ENCODE measurements at places on chromosomes 11 and 22.

- DNase-seq: no peak
These were observed 89.2 kb upstream of the NCAM1 start for GRCh38 chr11:112871909-112872500.

DNA sequence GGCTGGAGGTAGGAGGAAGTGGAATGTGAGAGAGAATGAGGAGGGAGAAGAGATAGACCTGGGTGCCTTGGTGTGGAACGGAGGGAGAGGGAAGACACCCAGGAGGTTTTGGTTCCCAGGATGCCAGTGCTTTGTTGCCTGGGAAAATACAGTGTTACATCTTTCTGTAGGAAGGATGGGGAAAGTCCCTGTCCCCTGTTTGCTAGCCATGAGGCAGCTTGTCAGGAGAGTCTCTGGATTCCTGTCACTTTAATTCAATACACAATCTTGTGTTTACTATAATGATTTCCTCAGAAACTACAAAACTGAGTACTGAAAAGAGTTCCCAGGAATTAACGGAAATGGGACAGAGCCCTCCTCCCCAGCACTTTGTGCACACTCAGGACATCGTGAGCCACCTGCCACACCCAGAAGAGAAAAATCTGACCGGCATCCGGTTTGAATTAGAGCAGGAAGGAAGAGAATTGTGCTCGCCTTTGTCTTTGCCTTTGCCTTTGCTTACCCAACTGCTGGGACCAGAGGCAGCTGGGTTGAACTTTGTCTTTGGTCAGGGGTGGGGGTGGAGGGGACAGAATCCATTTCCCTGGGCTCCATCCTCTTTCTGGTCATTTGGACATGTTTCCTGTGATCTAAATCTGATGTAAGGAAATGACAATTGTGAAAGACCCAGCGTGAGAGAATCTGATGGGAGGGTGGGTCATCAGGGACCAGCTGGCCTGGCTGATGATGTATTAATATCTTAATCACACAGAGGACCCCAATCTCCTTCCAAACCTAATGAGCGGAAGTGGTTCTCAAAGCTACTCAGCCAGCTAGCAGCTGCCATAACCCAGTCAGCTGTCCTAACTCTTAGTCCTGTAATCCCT, 1.3 kb upstream of the LIMK2 start:
- DNase-seq: no peak

DNA sequence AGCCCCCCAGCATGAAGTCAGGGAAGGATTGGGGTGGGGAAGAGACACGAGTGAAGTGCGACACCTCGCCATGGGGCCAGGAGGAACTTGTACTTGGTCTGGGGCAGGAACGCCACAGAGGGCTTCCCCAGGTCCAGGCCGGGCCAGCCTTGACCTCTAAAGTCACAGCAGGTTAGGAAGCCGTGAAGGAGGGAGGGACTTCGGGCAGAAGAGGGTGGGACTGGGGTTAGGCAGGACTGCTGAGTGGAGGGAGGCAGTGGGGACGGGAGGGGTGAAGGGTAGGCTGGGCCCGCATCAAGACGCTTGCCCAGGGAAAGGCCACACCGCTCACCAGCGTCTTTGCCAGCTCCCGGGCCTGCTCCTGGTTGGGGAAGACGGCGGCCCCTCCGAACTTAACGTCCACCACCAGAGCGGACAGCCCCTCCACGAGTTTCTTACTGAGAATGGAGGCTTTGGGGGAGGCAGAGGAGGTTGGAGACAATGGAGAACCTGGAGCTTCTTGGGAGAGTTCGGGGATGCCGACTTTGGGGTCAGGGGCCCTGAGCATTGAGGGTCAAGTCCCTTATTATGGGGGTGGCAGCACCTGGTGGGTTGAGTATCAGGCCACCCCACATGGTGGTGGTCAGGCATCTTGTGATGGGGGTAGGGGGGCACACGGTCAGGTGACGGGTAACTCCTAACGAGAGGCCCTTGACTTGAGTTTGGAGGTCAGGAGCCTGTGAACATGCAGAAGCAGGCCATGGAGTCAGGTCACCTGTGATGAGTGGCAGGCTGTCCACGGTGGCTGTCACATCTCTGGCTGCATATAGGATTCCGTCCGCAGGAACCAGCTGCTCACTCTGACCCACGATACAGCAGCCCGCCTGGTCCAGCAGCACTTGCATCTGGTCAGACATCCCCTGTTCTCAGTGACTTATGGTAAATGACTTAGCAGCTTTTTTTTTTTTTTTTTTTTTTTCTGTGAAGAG, 1.7 kb upstream of the SCO2 start:
- no peak for DNase-seq

DNA sequence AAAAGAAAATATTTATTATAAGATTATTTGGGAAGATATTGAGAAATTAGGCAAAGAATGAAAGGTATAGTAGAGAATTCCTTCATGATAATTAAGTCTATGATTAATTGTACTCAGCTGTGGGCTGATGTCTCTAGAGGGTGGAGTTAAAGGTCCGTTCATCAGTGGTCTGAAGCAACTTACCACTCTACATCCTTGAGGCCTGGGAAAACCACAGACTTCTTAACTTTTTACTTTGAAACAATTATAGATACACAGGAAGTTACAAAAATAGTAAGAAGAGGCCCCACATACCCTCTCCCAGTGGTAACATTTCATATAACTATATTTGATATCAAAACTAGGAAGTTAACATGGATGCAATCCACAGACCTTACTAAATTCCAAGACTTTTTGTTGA, 167.0 kb upstream of the NECTIN1 start:
- DNase-seq: no peak

- no peak for DNase-seq
These were observed 2.6 kb downstream of the BET1L start for GRCh38 chr11:204587-205109.

DNA sequence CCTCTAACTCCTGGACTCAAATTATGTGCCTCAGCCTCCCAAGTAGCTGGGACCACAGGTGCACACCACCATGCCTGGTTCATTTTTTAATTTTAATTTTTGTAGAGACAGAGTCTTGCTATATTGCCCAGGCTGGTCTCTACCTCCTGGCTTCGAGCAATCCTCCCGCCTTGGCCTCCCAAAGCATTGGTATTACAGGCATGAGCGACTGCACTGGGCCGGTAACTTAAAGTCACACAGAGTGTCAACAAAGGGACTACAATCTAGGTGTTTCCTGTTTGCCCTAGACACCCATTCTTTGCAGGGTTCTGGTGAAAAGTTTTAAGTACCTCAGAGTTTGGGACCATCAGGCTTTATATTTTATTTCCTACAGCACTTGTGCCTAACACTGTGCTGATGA, 8.4 kb downstream of the UVRAG start:
- no peak for DNase-seq

- no peak for DNase-seq
These were observed 243.2 kb upstream of the ZC3H12C start for GRCh38 chr11:109849946-109850345.

- DNase-seq: no peak
These were observed 36.1 kb upstream of the OR8B8 start for GRCh38 chr11:124481365-124482323.

GRCh38 chr11:16261836-16262644, 94.3 kb downstream of the SOX6 start:
- no peak for DNase-seq

- no peak for DNase-seq
These were observed 791 bp downstream of the EI24 start for GRCh38 chr11:125569915-125570621.

GRCh38 chr22:43859176-43859575, 3.1 kb downstream of the SULT4A1 start:
- DNase-seq: no peak

DNA sequence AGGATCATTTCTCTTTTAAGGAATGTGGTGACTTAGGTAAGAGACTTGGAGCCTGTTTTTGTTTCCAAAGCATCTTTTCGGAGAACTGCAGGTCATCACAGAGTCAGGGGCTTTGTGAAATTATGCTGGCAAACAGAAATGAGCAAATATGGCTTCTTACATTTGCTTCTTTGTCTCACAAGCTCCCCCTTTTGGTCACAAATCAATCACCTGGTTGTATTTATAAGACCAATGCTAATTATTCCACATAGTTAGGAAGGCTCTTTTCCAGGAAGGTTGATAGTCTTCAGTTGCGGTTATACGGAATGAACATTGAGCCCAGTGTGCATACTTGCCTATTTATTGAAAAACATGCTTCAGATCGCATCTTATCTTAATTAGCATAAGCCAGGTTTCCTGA, 34.6 kb upstream of the CEP126 start:
- no peak for DNase-seq

GRCh38 chr22:30695871-30696655, 1.4 kb downstream of the OSBP2 start:
- no peak for DNase-seq

DNA sequence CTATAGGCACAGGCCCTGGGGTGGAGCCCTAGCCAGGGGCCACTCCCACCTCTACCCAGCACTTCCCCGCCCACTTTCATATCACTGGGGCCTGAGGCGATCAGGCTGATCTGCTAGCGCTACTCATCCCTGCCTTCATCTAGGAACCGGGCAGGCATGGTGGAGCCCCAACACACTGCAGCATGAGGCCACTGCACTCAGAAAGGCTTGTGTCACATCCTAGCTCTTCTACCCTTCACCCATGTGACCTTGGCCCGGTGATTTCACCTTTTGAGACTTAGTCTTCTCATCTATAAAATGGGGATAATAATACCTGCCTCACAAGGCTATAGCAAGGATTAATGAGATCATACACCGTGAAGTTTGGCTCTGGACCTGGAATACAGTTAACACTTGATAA, 18.1 kb upstream of the GDPD5 start:
- DNase-seq: no peak

DNA sequence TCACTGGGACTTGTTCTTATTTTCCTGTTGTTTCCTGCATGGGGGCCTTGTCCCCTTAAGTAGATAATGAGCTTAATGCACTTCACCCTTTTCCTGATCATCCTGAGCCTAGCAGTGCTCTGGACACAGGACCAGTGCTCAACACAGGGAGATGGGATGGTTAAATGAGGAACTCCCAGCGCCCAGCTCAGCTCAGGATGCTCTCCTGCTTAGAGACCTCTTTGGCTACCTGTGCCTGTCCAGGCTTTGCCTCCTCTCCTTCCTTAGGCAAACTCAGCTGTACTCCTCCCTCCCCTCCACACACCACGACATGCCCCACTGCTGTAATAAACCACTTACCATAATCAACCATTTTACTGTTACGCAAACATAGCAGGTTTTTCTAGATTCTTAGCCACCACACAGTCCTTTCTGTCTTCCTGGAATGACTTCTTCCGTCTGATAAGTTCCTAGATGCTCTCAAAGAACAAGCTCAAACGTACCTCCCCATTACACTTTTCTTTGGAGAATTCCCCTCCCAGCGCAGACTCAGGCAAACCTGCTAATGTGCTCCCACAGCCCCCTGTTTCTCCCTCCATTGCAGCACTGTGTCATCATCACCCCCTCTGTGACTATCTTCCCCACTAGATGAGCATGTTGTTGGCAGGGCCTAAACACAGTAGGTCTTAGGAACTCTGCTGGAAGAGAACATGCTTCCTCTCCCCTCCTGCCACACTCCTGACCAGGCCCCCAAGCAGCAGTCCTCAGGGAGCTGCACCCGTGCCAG, 113.6 kb downstream of the MICAL2 start:
- no peak for DNase-seq

DNA sequence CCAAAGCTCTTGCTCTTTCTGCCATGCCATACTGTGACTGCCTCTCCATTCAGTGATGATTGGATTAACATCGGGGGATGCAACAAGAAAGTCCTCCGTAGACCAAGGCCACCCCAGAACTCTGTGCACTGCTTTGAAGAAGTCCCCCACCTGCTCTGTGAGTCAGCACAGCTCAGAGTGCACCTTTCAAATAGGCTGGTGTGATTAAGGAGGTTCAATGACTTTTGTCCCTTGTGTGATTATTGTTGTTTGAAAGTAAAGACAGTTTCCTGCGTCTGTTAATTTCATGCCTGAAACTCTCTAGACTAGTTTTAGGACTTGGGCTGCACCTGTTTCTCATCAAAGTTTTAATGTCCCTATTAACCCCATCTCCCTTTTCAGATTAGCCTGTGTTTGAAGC, 33.0 kb upstream of the DBX1 start:
- DNase-seq: no peak

- no peak for DNase-seq
These were observed 51.6 kb upstream of the GDPD4 start for GRCh38 chr11:77353131-77353530.

GRCh38 chr11:58152781-58153180, 27.5 kb upstream of the OR9I1 start:
- DNase-seq: no peak

DNA sequence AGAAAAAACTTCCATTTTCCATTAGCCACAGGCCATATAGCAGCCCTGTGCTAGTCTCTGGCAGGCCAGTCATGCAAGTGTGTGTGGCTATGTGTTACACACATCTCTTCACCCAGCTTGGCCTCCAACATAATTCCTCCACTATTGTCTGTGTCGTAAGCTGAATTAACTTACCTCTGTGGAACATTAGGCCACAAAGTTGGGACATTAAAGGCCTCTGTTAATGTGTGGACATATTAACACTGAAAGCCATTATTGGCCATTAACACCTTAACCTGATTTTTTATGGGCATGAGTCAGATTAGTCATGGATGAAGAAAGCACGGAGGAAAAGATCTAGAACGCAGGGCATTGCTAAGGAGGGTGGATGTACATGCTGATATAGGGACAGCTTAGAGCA, 100.1 kb downstream of the DBX1 start:
- DNase-seq: no peak

DNA sequence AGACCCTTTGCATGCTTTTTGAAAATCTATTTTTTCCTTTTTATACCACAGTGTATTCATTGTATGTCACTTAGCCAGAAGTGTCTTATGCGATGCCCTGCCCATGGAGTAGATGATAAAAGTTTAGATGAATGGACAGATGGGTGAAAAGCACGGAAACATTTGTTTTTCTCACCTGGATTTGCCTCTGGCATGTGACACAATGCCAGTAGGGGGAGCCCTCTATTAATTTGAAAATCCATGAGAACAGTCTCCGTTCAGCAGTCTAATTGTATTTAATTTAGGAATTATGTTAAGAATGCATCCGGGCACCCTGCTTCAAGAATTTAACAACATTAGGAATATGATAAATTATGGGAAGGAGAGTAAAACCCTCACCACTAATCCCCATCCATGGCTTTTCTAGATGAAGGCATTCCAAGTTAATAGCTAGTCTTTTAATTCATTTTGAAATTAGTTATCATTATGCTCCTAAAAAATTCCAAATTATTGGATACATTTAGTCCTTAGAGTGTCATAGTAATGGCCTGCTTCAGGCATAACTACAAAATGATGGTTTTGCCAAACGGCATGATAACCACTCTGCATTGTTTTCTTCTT, 55.3 kb upstream of the ALKBH3 start:
- DNase-seq: no peak

GRCh38 chr11:123264431-123264780, 69.4 kb upstream of the CLMP start:
- no peak for DNase-seq

- DNase-seq: no peak
These were observed 16.6 kb downstream of the POLA2 start for GRCh38 chr11:65278356-65278755.

DNA sequence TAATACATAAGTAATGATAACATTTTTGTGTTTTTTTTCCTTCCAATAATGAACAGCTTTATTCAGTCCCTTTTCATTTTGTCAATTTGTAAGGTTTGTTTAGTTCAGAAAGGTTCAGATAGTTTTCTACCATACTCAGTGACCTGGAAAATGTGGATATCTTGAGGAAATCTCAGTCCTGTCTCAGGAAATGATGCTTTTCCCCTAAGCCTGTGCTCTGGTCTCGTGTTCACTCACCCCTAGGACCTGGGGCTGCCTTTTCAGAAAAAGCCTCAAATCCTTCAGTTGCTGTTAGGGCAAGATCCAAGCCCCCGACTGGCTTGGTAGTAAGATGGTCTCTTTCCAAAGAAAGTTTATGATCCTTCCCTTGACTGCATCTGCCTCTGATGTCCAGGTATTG, 21.8 kb downstream of the MS4A6A start:
- DNase-seq: no peak

- no peak for DNase-seq
These were observed 62.4 kb downstream of the BRD1 start for GRCh38 chr22:49765091-49765771.
